ENCODE measurements at places on chromosomes 16 and 17.
A peak's percentile ranks its signal among the peaks of the same experiment; 100 is the strongest.

GRCh38 chr17:82940226-82941020, 100.6 kb upstream of the ZNF750 start:
- DNase-seq, result no peak

GRCh38 chr17:9529033-9529700, 46.5 kb downstream of the STX8 start:
- DNase-seq, result peak; percentile 63

DNA sequence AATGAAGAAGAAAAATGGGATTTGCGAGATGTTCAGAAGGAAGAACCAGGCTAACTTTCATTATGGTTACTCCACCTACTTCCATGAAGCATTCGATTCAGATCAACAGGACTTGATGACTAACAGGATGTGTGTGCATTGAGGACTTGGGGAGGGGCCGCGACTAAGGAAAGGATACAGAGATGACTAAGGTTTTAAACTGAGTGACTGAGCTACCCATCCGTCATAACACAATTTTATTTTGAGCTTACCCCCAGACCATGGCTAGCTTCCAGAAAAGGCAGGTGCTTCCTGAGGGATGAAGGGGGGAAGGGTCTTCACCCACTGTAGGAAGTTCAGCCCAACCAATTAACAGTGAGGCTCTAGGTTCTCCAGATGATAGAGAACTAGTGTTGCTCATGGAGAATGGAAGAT, 2.5 kb upstream of the CDYL2 start:
- peak; percentile 18 for DNase-seq

GRCh38 chr17:7465597-7466275, 13.7 kb downstream of the ZBTB4 start:
- no peak for DNase-seq

DNA sequence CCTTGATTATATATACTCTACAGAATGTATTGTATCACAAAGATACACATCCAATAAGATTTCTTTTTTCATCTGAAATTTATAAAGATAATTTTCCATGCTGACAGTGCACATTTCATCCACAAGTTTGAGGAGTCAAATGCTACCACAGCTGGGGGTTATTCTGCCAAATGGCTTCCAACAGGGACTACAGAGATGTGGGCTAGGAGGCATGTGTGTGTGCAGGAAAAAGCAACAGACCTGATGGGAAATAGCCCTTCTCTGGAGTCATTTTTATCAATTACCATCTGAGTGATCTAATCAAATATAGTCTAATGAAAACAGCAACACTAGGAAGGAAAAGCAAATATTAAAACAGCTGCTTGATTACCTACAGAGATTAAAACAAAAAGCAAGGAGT, 290.5 kb downstream of the CEP112 start:
- DNase-seq, result no peak

DNA sequence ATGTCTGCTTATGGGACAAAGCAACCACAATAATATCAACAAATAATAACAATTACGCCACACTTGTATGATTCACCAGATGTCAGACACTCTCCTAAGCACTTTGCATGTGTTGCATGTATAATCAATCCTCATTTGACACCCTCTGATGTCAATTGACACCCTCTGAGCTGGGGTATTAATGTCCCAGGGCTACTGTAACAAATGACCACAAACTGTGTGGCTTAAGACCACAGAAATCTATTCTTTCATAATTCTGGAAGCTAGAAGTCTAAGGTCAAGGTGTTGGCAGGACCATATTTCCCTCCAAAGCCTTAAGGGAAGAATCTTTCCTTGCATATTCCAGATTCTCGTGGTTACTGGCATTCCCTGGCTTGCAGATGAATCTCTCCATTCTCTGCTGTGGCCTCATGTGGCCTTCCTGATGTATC, 112.7 kb downstream of the NPIPB5 start:
- DNase-seq, result peak; percentile 64

- DNase-seq, result no peak
These were observed 725 bp upstream of the ARL5C start for GRCh38 chr17:39166437-39167335.

- DNase-seq, result no peak
These were observed 38.5 kb upstream of the NOL11 start for GRCh38 chr17:67679225-67679624.

- DNase-seq, result no peak
These were observed 310.0 kb downstream of the CBLN1 start for GRCh38 chr16:48971571-48972077.

DNA sequence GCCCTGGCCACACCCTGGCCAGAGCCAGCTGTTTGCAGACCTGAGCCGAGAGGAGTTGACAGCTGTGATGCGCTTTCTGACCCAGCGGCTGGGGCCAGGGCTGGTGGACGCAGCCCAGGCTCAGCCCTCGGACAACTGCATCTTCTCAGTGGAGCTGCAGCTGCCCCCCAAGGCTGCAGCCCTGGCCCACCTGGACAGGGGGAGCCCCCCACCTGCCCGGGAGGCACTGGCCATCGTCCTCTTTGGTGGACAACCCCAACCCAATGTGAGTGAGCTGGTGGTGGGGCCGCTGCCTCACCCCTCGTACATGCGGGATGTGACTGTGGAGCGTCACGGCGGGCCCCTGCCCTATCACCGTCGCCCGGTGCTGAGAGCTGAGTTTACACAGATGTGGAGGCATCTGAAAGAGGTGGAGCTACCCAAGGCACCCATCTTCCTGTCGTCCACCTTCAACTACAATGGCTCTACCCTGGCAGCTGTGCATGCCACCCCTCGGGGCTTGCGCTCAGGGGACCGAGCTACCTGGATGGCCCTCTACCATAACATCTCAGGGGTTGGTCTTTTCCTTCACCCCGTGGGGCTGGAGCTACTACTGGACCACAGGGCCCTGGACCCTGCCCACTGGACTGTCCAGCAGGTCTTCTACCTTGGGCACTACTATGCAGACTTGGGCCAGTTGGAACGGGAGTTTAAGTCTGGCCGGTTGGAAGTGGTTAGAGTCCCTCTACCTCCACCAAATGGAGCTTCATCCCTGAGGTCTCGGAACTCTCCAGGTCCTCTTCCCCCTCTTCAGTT, 578 bp downstream of the AOC2 start:
- DNase-seq, result no peak

DNA sequence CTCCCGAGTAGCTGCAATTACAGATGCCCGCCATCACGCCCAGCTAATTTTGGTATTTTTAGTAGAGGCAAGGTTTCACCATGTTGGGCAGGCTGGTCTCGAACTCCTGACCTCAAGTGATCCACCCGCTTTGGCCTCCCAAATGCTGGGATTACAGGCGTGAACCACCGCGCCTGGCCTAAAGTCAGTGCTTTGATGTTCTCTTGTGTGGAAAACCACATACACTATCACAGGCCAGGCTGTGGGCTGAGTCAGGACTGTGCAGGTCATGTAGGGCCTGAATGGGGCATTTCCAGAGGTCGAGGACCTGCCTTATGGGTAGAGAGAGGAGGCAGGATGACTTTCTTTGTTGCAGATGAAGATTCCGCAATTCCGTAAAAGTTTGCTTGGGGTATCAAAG, 5.1 kb upstream of the MT3 start:
- DNase-seq, result no peak

- no peak for DNase-seq
These were observed 5.5 kb downstream of the OR4D1 start for GRCh38 chr17:58153671-58154070.

GRCh38 chr17:81287741-81288430, 7.2 kb downstream of the SLC38A10 start:
- no peak for DNase-seq

DNA sequence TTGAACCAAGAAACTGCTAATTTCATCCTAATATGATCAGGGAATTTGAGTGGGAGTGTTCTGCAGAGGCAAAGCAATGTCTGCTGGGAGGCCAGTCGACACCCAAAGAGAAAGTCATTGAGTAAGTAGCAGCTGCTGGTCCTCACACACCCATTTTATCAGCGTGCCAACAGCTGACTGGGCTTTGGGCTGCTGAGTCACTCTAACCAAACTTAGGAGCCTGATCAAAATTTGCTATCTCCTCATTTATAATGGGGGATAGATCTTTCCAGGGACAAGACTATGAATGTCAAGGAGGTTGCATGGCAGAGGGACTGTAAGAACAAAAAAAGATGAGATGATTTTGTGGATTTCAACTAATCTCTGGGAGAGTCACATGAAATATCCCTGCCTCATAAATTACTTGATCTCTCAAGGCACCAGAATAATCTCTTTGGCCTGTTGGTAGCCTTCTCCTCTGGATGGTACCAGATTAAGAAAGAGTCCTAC, 32.9 kb downstream of the CPSF4L start:
- DNase-seq, result peak; percentile 92

DNA sequence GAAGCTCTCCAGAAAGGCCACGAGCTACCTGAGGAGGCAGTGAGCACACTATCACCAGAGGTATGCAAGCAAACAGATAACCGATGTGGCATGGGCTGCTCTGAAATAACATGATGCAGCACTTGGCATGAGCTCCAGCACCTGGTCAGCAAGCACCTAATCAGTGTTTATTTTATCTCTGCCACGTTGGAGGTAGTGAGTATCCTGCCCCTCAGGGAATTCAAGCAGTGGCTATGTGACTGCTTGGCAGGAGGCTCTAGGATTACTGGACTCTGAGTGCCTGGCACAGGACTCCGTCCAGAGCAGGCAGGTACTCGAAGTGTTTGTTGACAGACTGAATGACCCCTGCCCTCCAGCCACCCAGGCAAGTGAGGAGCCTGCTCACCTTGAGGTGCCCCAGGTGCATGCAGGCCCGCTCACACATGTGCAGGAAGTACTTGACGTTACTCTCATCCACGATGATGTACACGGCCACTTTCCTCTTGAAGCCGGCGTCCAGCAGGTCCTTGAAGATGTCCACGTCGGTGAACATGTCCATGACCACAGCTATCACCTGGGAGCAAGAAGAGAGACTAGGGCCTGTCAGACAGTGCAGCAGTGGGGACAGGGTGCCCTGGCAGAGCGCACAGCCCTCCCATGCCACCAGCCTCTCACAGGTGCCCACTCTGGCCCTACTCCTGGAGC, 16.6 kb downstream of the FAM83G start:
- no peak for DNase-seq

- no peak for DNase-seq
These were observed 16.3 kb downstream of the HS3ST4 start for GRCh38 chr16:25707982-25708583.

- no peak for DNase-seq
These were observed 24.3 kb downstream of the STAT3 start for GRCh38 chr17:42363767-42364585.

- peak; percentile 80 for DNase-seq
These were observed 228.7 kb downstream of the CDH13 start for GRCh38 chr16:82855471-82855870.

DNA sequence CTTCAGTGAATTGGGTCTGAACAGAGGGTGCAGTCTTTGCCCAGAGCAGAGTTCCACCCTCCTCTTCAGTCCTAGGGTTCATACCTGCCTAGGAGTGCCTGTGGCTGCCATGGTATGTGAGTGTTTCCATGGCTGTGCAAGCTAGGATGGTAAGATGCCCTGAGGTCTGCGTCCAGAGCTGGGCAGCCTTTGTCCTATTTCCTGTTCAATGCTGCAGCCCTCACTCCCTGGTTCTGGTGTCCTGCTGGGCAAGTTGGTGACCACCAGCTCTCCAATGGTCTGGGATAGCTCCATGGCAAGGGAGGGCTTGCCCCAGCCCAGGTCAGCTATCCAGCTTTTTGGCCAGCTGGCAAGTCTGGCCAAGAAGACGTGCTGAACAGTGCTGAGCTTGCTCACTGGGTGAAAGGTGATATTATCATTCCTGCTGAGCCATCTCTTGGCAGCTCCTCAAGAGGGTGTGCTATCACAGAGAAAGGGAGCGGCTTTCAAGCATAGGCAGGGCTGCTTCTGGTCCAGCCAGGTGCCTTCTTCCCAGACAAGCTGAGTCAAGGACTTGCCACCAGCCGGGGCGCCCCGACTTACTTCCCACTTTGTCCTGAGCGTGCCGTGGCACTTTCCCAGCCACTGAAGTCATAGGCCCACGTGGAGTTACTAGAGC, 13.0 kb upstream of the NFATC3 start:
- DNase-seq, result peak; percentile 55

- no peak for DNase-seq
These were observed 3.5 kb downstream of the SEC14L1 start for GRCh38 chr17:77144227-77144626.

- no peak for DNase-seq
These were observed 37.7 kb downstream of the GINS2 start for GRCh38 chr16:85650844-85651628.

DNA sequence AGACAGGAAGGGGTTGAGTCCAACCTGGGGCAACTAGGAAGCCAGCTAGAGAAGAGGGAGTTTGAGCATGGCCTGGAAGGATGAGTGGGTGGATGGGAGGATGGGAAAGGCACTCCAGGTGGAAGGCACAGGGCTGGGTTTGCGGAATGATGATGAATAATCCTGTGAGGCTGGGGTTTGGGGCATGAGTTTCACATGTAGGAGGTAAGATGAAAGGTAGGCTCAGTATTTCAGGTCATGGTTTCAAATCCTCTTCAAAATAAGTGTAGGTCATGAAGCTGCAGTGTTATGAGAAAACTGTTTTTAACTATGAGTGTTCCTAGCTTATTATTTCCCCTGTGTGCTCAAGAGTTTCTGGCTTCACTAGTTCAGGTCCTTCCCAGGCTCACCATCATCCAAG, 130.3 kb downstream of the SKAP1 start:
- no peak for DNase-seq

DNA sequence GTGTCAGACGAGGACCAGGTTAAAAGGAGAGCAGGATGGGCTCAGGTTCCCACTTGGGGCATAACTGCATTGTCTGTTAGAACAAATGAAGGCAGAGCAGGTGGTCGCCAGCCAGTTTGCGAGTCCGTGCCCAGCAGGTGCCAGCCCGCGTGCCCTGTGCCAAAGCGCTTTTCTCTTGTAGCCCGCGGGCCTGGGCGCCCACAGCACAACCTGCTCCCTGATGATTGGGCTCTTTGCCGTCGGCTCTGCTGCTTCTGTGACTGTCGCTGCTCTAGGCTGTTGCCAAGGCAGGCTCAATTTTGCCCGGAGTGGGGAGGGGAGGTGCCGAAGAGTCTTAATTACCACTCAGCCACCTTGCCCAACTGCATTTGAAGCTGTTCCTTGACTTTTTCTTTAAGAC, 21.1 kb downstream of the KNOP1 start:
- DNase-seq, result no peak

DNA sequence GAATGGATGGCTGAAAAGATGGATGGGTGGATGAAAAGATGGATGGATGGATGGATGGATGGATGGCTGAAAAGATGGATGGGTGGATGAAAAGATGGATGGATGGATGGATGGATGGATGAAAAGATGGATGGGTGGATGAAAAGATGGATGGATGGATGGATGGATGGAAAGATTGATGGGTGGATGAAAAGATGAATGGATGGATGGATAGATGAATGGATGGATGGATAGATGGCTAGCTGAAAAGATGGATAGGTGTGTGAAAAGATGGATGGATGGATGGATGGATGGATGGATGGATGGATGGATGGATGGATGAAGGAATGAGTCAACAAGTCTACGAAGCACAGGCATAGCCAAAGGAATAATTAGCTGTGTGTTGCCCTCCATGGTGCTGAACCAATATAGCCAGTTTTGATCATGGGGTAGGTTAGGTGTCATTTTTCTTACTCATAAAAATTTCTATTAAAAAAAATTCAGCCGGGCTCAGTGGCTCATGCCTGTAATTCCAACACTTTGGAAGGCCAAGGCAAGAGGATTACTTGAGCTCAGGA, 41.1 kb downstream of the NLRC5 start:
- no peak for DNase-seq

All from GM03348 (cell line).